ENCODE measurements at places on chromosomes 13 and 19. TPM values are rescaled to one million over a fixed set of nuclear protein-coding genes. Genes with fewer than 3 reads are reported as not detected.

DNA sequence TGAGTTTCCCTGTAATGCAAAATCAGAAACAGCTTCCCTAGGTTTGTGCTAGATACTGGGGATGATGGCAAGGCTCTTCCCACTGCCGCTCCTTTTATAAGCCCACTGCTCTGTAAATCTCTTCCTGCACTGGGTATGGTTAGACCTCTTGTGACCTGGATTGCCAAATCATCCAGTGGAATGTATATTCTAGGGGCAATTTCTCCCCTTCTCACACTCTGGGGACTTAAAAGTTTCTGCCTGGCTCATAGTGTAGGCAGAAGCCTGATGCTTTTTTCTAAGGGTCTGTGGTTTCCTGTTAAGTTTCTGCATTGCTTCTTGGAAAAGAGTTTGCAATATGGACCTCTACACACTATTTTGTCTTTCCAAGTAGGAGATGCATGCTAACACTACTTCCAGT, 1582.0 kb upstream of the PCDH20 start:
- DNase-seq: no peak

DNA sequence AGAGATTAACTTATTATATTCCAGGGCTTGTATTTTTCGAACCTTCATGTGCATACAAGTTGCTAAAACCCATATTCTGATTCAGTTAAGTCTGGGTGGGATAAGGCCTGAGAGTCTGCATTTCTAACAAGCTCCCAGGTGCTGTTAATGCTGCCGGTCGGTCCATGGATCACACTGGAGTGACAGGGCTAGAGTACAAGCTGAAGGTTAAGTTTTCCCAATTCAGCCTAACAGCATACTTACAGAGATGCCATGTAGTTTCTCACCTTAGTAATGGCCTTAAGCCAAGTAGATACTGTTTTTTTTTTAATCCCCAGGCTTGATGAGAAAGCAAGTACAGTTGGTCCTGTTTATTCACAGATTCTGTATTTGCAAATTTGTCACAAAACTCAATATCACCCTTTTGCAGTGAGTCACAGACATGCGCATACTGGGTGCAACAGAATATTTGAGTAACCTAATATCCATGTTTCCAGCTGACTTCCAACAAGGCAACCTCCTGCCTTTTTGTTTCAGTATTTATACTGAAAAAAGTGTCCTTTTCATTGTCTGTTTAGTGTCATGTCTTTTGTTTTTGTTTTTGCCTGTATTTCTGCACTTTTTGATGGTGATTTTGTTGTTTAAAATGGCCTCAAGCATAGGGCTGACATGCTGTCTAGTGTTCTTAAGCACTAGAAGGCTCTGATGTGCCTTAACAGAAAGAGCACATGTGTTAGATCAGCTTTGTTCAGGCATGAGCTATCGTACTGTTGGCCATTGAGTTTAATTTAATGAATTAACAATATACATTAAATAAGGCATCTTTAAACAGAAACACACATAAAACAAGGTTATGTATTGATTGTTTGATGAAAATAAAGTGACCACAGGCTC, 875.0 kb downstream of the PCDH9 start:
- DNase-seq: no peak

- no peak for DNase-seq
Observed at GRCh38 chr19:6239401-6239844, 40.4 kb downstream of the MLLT1 start.

Gene CPB2
- not detected for total RNA-seq

DNA sequence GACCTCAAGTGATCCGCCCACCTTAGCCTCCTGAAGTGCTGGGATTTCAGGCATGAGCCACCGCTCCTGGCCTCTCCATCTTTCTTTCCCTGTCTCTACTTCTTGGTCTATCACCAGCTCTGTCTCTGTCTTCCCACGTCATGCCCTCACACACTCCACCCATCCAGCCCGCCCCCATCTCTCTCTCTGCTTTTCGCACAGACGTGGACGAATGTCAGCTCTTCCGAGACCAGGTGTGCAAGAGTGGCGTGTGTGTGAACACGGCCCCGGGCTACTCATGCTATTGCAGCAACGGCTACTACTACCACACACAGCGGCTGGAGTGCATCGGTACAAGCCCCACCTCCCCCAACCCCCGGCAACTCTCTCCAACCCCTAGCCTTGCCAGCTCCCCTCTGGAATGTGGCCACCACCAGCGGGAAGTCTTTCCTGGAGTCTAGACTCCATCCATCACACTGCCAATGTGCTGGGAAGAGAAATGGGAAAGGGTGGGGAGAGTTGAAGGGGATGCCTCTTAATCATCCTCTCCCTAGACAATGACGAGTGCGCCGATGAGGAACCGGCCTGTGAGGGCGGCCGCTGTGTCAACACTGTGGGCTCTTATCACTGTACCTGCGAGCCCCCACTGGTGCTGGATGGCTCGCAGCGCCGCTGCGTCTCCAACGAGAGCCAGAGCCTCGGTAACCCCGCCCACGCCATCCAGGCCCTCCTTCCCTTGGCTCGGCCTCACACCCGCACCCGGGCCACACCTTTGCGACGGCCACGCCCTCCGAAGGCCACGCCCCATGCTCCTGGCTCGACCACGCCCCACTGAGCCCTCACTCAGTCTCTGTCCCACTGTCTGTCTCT, 22.5 kb downstream of the LTBP4 start:
- DNase-seq: peak; percentile 24

- no peak for DNase-seq
Observed at GRCh38 chr13:25910243-25910642, 141.6 kb downstream of the SHISA2 start.

Gene SOX1
- not detected for total RNA-seq

GRCh38 chr19:5326986-5327623, 13.5 kb downstream of the PTPRS start:
- DNase-seq: no peak

GRCh38 chr13:43905435-43906031, 25.8 kb downstream of the LACC1 start:
- peak; percentile 18 for DNase-seq

- DNase-seq: no peak
Observed at GRCh38 chr19:14407605-14408484, 11.3 kb downstream of the DDX39A start.
